Heart left ventricle (tissue), 16 donors: ENCODE measurements at places on chromosomes 2 and 18. TPM values are rescaled to one million over a fixed set of nuclear protein-coding genes. Genes with fewer than 3 reads are reported as not detected.

DNA sequence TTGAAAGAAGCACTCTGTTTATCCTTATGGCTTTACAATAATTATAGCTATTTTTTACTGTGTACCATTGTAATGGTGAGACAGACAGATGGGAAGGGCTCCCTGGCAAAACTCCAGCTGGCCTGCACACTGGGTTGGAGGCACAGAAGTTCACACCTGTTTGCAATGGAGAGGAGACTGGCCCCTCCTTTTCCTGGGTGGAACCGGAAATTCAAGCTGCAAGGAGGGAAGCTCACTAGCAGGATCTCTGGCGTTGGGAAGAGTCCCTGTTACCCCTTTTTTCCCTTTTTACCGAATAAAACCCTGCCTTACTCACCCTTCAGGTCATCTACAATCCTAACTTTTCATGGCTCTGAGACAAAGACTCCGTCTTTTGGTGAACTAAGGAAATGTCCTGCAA lies 100.3 kb upstream of the TFPI start:
- DNase-seq: no peak

DNA sequence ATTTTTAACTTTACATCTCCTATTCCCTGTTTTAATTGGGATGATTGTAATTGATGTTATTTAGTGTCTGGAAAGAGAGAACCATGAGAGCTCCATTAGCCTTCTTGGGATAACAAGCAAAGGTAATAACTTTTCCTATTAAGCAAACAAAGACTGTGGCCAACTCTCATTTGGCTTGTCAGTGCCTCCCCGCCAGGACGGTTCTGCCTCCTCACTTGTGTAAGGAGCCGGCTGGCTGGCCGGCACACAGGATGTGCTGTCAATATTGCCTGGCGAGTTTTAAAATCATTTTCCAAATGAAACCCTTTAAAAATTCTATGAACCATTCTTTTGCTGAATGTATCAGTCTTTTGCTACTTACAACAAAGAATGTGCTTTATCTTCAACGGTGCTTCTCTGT lies 898.3 kb downstream of the CPS1 start:
- no peak for DNase-seq

GRCh38 chr2:48398285-48399002 lies 131.5 kb upstream of the STON1 start:
- no peak for DNase-seq

DNA sequence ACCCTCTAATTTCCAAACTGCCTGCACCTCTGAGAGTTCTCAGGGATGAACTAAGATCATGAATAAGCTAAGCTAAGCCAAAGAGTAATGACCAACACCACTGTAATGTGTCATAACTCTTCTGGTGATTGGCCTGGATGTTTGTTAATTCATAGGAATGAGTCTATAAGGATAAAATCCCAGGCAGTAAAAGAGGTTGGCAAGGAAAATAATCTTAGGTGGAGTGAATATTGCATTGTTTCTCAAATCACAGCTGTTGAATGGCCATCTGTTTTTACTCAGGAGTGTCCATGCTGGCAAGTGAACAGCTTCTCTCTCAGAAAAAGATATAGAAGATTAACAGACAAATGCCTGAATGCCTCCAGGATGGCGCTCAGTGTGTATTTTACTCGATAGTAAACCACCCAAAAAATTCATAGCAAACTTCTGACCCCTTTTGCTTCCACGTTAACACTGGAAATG lies 60.8 kb upstream of the GLS start:
- no peak for DNase-seq

DNA sequence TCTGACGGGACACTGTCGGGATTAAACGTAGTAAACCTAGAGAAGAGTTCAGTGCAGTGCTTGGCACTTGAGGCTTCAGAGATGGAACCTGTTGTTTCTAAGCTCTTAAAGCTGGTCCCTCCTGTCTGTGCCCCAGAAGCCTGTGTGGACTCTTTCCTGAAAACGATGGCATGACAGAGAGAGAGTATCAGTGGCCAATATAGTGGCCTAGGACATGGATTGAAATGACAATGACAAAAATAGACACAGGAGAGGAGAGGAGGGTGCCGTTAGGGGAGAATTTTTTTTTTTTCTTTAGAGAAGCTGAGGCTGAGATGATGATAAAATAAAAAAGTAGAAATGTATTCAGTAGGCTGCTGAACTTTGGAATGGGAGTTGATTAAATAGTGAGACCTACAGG lies 138.0 kb downstream of the GAREM1 start:
- no peak for DNase-seq

LAMA3 gene
- 3.8 TPM for total RNA-seq
